ENCODE measurements at places on chromosomes 5 and 9. TPM values are rescaled to one million over a fixed set of nuclear protein-coding genes. Genes with fewer than 3 reads are reported as not detected.

GRCh38 chr5:61275841-61276240 is 56.2 kb upstream of the ZSWIM6 start:
- DNase-seq = peak; percentile 27

GRCh38 chr5:87109746-87110145 is 157.9 kb upstream of the RASA1 start:
- no peak for DNase-seq

GRCh38 chr9:131469356-131469755 is 33.4 kb upstream of the POMT1 start:
- no peak for DNase-seq

DNA sequence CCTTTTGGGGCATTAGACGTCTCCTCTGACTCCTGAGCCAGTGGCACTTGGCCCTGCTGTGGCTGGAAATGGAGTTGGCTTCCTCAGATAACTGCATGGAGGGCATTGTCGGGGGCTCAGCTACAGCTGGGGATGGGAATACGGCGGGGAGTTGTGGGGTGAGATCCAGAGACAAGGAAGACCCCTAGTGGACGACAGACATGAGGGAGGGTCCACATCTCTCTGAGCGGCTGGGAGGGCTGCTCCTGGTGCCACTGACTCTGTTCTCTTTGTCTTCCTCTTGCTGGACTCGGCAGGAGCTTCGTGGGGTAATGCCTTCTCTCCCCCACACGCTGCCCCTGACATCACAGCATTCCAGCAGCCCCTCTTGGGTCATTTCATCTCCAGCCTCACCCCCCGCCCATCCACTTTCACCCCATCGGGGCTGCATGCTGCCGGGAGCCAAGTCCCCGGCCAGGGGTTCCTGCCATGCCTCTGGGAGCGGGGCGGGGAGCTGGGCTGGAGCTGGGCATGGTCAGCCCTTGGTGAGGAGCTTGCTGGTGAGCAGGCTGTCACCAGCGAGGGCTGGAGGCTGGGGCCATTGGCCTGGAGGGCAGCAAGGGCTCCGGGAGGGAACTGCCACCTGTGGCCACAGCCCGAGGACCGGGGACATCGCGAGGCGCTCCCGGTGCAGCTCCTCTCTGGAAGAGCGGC is 172.3 kb downstream of the CACNA1B start:
- no peak for DNase-seq

DNA sequence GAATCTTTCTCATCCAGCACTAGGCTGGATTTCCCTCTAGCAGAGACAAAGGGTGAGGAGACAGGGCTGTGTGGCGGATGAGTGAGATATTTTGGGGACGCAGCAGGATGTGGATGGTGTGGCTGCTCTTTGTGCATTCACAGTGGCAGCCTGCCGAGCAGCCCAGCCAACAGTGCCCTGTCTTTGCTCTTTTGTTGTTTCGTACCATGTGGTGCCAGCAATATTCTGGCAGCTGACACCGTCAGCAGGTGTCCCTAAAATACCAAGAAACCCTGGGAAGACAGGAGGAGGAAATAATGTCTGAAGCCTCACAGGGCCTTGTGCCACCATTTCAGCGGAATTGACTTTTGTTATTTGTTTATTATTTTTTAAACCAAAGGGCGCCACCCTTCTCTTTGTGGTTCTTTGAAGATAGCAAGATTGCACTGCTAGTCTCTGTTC is 141.4 kb downstream of the CCDC192 start:
- DNase-seq = no peak

PCDHB12 gene
- 5.1 TPM for total RNA-seq

HAVCR2 gene
- total RNA-seq = 0.19 TPM

SYK gene
- 21.5 TPM for total RNA-seq

DNA sequence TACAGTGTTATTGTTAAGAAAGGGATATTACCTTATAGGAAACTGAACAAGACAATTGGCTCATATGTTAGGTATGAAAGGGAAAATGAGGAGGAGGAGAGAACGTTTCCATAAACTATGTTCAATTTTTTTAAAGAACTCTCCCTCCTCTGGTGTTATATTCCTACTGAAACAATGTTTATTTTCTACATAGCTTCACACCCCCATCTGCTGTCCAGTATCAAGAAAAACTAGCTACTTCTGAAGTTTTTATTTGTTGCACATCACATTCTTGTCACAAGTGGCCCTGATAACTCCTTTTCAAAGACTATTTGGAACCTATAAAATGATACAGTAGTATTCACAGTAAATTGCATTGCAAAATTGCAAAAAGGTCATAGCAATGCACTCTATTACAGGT is 223.4 kb upstream of the FAM174A start:
- no peak for DNase-seq

MCC gene
- 0.60 TPM for total RNA-seq

Data from A673 (cell line).